ENCODE measurements at places on chromosomes 7 and 10. TPM values are rescaled to one million over a fixed set of nuclear protein-coding genes. Genes with fewer than 3 reads are reported as not detected.

DNA sequence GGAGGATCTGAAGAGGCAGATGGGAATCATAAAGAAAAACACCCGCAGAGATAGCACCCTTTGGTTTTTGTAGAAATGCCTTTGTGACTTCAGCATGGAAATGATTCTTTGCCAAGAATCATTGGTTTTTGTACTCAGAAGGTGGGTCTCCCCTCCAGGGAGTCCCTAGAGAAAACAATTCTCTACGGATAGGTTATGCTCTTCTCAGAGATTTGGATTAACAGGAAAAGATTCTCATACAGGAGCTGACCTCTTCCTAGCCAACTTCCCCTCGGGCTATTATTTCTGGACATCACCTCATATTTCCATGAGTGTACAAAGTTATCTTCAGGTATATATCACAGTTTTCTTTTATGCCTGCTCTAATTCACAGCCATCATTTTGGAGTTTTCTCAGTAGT lies 274.2 kb upstream of the HABP2 start:
- peaks cover 4% of the 10 kb centered on the region for H3K27me3 ChIP-seq
- peaks cover 8% of the 10 kb centered on the region for H3K4me1 ChIP-seq
- no peak overlapping the region for H3K4me3 ChIP-seq
- no peaks in the 10 kb centered on the region for H3K36me3 ChIP-seq

DNA sequence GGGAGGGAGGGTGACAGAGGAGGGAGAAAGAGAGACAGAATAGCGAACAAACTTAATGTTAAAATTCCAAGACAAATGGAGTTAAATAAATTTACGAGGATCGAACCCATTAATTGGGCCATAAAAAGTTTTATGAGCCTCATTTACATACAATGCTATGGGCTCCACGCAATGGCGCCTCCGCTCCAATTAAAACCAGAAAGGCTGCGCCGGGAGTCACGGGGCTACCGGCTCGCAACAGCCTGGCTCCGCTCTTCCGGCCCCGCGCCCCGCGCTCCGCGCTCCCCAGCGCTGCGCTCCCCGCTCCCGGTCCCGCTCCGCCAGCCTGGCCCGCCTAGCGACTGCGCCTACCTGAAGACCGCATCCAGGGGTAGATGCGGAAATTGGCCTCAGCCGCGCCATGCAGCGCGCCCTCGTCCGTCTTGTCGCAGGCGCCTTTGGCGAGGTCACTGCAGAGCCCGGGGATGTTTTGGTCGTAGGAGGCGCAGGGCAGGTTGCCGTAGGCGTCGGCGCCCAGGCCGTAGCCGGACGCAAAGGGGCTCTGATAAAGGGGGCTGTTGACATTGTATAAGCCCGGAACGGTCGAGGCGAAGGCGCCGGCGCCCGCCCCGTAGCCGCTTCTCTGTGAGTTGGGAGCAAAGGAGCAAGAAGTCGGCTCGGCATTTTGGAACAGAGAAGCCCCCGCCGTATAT lies 513 bp downstream of the HOXA7 start:
- peak overlapping the region; percentile 52 for H3K4me3 ChIP-seq
- peaks cover 48% of the 10 kb centered on the region for H3K4me1 ChIP-seq
- H3K27ac ChIP-seq: peak overlapping the region; percentile 16
- DNase-seq: no peak
- peaks cover 100% of the 10 kb centered on the region for H3K27me3 ChIP-seq

DNA sequence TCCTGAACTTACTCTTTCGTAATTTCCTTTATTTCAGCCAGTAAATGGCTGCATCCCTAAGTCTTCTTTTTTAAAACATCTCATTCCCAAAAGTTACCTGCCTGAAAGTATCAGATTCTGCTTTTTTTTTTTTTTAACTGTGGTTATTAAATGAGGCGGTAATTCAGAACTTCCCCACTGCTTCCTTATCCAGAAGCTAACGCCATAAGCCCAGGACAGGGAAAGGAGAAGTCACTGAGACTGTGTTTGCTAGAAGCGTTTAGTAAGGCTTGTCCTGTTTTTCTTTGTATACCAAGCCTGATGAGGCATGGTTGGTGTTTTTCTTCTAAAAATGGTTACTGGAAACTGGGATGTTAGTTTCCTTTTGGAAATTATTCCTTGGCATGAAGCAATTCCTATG lies 197.8 kb downstream of the CELF2 start:
- H3K27ac ChIP-seq: no peak overlapping the region
- no peak for DNase-seq
- H3K27me3 ChIP-seq: no peaks in the 10 kb centered on the region
- H3K4me1 ChIP-seq: peaks cover 52% of the 10 kb centered on the region
- H3K4me3 ChIP-seq: no peak overlapping the region
- H3K36me3 ChIP-seq: peaks cover 13% of the 10 kb centered on the region

DNA sequence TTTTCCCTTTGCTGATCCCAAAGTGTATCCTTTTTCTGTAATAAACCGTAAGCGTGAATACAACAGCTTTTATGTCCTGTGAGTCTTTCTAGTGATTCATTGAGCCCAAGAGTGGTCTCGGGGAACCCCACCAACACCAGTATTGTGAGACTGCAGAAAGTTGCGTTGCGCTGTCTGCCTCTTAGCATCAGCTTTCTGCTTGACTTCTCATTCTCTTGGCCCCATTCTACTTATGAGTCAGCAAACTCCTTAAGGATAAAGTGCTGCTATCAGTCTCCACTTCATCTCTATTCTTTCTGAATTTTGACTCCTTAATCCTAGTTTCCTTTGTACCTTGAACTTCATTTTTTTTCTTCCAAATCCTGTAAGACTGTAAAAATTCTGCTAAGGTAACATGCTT lies 184.3 kb upstream of the MBL2 start:
- H3K4me1 ChIP-seq: no peaks in the 10 kb centered on the region
- H3K27ac ChIP-seq: no peak overlapping the region
- no peak for DNase-seq
- H3K27me3 ChIP-seq: no peaks in the 10 kb centered on the region

GRCh38 chr7:2196381-2197378 lies 36.1 kb downstream of the MAD1L1 start:
- peak overlapping the region; percentile 60 for H3K27ac ChIP-seq
- no peak for DNase-seq
- no peak overlapping the region for H3K4me3 ChIP-seq
- peaks cover 18% of the 10 kb centered on the region for H3K36me3 ChIP-seq

GRCh38 chr7:16412274-16413254 lies 8.8 kb downstream of the CRPPA start:
- DNase-seq: no peak
- no peak overlapping the region for H3K4me3 ChIP-seq
- H3K36me3 ChIP-seq: no peaks in the 10 kb centered on the region
- H3K27me3 ChIP-seq: no peaks in the 10 kb centered on the region
- H3K27ac ChIP-seq: peak overlapping the region; percentile 45

DNA sequence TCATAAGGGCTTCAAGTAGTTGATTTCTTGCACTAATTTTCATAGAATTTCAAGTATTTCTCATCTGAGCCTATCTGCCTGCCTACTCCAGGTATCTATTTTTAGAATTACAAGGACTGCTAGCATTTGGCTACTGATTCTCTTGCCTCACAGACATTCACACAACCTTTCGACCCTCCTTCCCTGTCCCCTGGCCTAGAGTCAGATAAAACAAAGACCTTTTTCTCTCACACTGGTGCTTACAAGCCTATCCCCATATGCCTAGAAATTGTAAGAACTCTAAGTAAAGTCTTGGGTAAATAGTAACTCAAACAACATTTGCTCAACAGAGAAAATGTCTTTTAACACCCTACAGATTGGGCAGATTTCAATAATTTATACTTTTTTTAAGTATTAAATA lies 6.3 kb downstream of the GPAM start:
- DNase-seq: no peak
- H3K27me3 ChIP-seq: no peaks in the 10 kb centered on the region

DNA sequence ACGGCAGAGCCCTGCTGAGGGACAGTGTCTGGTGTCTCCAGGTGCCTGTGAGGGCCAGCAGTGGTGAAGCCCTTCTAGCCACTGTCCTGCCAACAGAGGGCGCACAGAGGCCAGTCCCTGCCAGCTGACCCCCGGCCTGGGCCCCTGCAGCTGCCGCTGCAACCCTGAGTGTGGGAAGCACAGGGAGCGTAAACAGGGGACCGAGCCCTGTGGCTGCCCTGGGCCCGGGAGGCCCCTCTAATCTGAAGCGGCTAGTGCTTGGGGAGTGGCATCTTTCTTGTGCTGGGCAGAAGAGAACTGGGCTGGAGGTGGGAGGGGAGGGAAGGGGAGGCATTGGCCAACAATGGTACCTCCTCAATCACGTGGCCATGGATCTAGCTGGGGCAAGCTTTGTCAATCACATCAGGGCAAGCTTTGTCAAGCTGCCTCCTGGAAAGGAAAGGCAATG lies 34.6 kb downstream of the TRIM8 start:
- peaks cover 59% of the 10 kb centered on the region for H3K4me1 ChIP-seq
- peaks cover 17% of the 10 kb centered on the region for H3K36me3 ChIP-seq
- peak overlapping the region; percentile 93 for H3K27ac ChIP-seq
- H3K4me3 ChIP-seq: peak overlapping the region; percentile 16

DNA sequence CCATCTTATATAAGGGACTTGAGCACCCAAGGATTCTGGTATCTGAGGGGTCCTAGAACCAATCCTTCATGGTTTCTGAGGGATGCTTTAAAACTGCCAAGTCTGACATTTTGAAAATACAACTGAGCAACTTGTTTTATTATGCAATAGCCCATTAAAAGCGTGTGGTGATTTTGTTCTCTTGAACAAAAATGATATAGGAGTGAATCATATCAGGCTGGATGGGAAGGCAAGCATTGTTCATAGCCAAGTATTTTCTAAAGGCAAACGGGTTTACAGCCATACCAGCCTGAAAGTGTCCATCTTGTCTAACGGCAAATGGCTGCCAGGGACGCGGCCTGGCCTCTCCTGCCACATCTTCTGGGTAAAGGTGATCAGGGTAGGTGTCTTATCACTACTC lies 23.4 kb downstream of the RPP38 start:
- H3K27me3 ChIP-seq: no peaks in the 10 kb centered on the region
- no peak for DNase-seq
- no peaks in the 10 kb centered on the region for H3K4me1 ChIP-seq
- H3K4me3 ChIP-seq: no peak overlapping the region

DNA sequence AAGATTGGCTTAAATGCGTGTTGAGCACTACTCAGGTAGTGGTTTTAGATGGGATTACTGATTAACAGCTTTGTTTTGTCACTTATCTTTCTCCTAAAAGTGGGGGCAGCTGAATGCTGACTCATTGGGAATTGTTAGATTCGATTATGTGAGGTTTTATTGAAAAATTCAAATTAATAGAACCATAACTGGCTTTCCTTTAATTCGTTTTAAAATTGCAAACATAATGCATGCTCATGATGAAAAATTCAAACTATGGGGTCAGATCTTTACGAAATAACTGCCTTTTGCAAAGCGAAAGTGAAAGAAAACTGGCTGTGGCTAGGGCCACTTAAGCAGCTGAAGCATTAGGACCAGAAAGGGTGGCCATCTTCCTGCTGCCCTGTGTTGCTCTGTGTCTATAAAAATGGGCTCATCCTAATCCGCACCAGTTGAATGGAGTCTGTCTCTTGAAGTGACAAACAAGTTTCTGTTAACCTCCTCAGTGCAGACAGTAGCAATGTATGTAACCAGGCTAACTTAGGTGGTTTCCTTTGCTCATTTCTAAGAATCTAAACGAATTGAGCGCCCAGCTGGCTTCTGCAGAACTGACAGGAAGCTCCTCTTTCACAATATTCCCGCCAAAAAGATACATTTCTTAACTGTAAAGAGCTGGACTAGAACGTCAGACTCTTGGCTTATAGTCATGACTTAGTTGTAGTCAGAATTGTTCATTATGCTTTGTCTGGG lies 27.8 kb downstream of the DENND10 start:
- DNase-seq: no peak
- H3K27ac ChIP-seq: peak overlapping the region; percentile 71

Gene AMPH
- total RNA-seq: 2.6 TPM

Gene PON3
- 0.69 TPM for total RNA-seq

Gene SPDYE2
- total RNA-seq: not detected

Gene RBP4
- total RNA-seq: 1.1 TPM

Gene ZNF727
- 3.1 TPM for total RNA-seq

Gene GPR141
- total RNA-seq: 0.33 TPM

Gene ZNF107
- 1.4 TPM for total RNA-seq

Gene NKX1-2
- not detected for total RNA-seq
